ENCODE measurements at places on chromosomes 5 and 9.

DNA sequence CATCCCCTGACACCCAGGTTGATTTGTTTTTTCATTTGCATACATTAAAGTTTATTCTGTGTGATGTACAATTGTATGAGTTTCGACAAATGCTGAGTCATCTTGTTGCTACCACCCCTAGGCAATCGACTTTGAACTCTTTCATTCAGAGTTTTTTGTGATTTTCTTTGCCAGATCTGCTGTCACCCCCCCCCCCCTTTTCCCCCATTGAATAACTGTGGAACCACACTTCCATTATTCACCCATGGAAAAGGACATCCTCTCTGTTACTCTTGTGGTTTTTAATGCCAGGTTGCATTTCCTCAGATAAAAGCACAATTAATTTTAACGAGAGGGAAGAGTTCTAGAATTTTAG lies 13.7 kb upstream of the FAM120AOS start:
- DNase-seq: no peak

GRCh38 chr9:109369285-109369684 lies 48.4 kb upstream of the EPB41L4B start:
- DNase-seq: no peak

DNA sequence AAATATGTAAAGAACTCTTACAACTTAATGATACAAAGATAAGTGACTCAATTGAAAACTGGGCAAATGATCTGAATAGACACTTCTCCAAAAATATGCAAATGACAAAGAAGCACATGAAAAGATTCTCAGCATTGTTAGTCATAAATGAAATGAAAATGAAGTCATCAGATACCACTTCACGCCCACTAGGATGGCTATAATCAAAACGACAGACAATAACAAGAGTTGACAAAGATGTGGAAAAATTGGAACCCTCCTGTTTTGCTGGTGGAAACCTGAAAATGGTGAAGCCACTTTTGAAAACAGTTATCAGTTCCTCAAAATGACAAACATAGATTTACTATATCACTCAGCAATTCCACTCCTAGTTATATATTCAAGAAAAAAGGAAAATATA lies 7.9 kb upstream of the SYK start:
- no peak for DNase-seq

DNA sequence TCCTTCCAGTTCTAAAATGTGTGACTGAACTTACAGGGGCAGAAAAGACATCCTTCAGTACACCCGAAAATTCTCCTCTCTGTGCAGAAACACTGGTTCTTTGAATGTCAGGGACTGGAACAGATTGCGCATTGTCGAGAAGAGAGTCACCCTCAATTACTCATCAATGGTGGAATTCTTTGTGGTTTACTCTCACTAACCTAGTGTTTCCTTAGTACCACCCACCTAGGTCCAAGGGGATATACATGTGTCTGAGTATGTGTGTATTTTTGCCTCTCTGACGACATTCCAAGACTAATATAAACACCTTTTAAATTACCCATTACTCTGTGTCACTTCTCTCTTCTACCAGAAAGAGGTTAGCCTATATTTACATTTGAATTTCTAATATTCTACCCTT lies 660.8 kb downstream of the TLE1 start:
- peak; percentile 94 for DNase-seq

DNA sequence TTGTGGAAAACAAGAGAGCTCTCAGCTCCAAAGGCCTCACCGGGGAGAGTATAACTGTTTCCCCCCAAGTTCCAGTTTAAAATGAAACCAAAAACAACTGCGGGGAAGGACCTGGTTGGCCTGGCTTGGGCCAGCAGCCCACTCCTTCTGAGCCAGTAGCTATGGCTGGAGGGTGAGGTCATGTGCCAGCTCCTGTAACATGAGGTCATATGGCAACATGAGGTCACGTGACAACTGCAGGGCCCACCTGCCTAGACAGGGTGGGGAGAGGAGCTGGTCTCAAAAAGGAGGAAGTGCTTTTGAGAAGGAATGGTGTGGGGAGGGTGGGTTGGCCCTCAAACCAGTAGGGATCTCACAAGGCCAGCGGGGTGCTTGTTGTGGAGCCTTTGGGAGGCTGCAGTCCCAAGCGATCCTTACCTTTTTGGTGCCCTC lies 29.3 kb upstream of the CRB2 start:
- no peak for DNase-seq

DNA sequence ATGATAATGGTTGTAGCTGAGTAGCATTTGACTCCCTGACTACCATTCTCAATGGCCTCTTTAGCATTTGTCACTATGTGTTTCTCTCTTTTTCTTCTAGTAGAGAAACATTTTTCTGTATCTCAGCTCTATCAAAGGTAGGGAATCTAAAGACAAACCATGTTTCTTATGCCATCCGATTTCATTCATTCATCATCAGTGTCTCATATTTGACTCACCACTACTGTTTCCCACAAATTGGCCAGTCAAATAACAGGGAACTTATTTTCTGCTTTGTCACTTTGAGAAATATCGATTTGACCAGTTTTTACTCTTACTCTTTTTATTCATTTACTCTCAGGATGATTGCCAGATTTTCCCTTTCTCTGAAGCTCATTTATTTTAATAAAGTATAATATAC lies 282.3 kb downstream of the TMEM167A start:
- no peak for DNase-seq

DNA sequence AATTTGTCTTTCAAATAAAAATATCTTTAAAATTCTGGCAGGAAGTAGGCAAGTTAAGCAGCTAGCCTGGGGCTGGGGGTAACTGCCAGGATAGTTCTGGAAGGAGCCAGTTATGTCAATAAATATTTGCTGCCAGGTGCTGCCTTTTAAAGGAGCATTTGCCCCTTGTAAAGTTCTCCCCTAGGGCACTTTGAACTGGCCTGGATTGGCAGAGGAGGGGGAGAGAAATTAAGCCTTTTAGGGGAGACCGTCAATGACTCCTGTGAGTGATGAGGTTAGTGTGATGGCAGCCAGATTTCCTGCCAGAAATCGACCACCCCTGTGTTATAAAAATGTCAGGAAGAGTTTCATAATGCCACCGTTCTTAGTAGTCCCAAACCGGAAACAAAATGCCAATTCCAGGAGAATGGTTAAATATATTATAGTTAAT lies 89.8 kb upstream of the ELL2 start:
- no peak for DNase-seq

- peak; percentile 21 for DNase-seq
These were observed 72.9 kb downstream of the RFK start for GRCh38 chr9:76321195-76321828.

DNA sequence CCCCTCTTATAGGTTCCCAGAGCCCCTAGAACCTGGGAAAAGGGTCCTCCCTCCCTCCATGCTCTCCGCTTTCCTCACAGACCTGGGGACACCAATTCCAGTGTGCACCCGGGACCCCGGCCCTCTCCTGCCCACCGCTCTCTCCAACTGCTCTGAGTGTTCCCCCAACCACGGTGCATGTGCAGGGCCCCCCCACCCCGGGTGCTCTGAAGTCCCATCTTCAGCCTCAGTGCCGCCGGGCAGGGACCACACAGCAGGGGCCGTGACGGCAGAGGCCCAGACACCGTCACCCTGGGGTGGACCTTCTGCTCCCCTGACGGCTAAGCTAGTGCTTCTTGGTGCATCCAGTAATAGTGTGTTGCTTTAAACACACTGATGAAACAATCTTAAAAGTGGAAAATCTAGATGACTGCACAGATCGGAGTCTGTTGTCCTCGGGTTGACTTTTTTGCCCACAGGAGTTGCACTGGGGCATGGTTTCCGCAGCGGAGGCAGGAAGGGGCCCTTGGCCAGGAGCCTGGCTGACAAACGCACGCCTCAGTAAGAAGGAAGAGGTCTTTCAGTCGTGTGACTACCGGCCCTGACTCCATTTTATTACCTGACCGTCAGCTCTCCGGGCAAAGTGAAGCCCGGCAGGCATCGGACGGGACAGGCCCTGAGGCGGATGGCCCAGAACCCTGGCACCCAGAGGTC lies 36.2 kb upstream of the SLC6A3 start:
- no peak for DNase-seq

- DNase-seq: peak; percentile 8
These were observed 198.2 kb downstream of the GLIS3 start for GRCh38 chr9:4101667-4102066.

- no peak for DNase-seq
These were observed 145.9 kb upstream of the ADCY2 start for GRCh38 chr5:7250004-7250403.

DNA sequence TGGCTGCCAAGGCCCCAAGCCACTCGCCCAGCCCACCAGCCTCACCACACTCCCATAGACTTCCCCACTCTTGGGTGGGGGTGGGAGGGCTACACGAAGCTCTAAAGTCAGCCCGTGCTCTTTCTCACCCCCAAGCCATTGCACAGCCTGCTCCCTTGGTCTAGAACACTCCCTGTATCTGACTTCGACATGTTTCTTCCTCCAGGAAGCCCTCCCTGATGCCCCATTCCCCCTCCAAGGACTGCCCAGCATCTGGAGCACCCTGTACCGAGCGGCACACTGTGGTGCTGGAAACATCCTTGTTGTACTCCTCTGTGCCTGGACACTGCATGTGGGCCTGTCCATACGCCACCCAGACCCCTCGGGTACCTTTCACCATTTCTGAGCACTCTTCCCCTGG lies 49.4 kb upstream of the KCNMB1 start:
- DNase-seq: no peak

GRCh38 chr5:150202501-150202900 lies 12.6 kb downstream of the SLC6A7 start:
- no peak for DNase-seq

- peak; percentile 28 for DNase-seq
These were observed 7.7 kb downstream of the IL17B start for GRCh38 chr5:149371296-149371962.

DNA sequence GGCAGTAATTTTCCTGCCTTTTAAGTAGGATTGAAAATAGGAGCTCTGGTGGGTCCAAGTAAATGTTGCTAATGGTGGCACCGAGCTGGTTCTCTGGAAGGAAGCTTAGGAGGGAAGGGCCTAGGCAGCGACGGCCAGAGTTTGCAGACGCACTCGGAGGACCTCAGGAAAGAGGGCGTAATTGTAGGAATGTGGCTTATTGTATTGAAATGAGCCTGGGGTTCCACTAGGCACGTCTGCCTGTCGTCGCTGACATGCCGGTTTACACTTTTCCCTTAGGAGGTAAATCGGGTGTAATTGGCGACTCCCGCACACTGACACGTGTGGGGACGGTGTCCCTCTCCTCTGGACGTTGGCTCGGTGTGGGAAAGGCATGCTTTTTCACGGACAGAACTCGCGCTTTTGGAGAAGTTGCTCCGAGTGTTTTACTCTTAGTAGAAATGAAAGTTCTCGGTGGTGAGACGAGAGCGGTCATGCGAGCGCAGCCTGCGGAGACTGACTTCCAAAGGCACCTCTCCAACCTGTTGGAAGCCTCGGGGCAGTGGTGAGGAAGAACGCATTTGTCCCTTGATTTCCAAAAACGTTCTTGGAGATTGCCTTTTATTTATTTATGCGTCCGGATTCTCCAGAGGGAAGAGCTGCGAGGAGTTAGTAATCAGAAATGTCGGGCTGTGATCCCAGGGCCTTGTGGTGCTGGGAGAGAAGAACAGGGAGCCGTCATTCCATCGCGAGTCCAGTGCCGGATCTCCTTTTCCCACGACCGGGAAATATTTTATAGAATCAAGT lies 1.3 kb downstream of the NR4A3 start:
- peak; percentile 24 for DNase-seq

DNA sequence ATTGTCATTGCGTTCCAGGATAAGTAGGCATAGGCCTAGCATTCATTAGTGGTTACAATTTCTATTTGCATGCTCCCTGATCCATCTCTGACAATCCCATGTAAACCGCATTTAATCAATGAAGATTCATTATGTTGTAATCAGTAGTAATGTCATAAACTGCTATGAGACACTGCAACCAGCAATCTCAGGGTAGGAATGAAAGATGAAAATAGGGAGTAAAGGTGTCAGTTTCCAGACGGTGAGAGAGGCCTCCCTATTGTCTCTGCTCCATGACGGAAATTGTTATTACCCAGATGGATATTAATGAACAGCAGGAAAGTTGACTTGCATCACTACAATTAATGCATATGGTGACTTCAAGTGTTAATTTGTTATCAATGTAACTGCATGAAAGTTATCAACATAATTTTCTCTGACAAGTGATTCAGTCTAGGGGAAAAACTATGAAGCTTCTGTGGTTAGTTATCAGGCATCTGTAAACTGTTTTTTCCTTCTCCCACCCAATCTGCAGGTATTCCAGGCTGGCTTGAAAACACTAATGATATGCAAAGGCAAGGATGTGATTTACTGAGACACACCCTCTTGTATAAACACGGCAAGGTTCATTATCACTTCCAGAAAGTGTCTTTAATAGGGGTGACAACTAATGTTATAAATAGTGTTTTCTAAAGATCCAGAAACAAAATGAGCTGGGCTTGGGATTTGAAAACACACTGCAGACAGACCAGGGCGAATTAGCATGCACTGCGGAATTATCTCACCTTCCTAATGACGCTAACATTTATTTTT lies 73.5 kb downstream of the ZNF622 start:
- DNase-seq: no peak

DNA sequence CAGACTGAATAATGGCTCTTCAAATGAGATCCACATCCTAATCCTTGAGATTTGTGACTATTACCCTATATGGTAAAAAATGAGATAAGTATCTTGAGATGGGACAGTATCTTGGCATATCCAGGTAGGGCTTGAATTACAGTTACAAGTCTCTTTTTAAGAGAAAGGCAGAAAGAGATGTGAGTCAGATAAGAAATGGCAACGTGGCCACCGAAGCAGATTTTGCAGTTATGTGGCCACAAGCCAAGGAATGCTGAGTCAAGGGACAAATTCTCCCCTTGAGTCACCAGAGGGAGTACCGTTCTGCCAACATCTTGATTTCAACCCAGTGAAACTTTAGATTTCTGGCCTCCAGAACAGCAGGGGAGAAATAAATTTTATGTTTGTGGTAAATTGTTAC lies 1983.0 kb upstream of the C9orf72 start:
- DNase-seq: peak; percentile 55

DNA sequence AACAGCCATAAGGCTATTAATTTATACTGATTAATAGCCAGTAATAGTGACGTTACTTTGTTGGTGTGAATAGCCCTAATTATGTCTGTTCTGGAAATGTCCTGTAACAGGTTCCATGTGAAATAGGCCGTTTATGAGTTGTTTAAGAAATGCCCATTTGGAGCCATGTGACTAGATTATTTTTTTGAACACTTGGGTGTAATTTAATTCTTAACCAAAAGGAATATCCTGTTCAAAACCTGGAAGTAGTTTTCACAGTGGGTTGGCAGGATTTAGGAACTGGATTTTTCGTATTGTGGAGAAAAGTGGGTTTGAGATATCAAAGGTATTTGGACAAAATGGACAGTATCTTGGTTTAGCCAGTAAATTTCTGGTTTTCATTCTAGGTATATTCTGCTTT lies 1.3 kb downstream of the TENT2 start:
- DNase-seq: no peak

GRCh38 chr9:14661421-14662059 lies 31.7 kb downstream of the ZDHHC21 start:
- no peak for DNase-seq

GRCh38 chr9:95087659-95088242 lies 229.8 kb downstream of the FANCC start:
- DNase-seq: peak; percentile 20

All from NCI-H226 (cell line).